ENCODE measurements at places on chromosomes 2 and 18.

DNA sequence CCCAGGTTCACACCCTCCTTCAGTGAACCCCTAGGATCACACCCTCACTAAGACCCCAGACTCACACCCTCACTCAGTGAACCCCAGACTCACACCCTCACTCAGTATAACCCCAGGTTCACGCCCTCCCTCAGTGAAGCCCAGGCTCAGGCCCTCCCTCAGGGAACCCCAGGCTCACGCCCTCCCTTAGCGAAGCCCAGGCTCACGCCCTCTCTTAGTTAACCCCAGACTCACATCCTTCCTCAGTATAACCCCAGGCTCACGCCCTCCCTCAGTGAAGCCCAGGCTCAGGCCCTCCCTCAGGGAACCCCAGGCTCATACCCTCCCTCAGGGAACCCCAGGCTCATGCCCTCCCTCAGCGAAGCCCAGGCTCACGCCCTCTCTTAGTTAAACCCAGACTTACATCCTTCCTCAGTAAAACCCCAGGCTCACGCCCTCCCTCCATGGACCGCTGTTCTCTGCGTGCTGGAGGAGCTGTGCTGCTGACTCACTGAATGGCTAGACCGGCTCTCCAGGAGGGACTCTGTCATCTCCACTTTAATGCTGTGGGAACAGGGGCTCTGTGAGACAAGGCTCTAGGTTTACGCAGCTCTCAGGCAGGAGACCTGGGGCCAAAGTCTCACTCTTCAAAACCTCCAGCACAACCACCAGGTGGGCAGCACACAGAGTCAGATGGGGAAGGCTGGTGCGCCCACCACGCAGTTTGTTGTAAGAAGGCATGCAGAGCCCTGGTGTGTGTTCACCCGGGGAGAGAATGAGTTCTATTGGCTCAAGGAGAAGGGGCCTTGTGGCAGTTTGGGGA, 506.9 kb upstream of the MYT1L start:
- DNase-seq = no peak

DNA sequence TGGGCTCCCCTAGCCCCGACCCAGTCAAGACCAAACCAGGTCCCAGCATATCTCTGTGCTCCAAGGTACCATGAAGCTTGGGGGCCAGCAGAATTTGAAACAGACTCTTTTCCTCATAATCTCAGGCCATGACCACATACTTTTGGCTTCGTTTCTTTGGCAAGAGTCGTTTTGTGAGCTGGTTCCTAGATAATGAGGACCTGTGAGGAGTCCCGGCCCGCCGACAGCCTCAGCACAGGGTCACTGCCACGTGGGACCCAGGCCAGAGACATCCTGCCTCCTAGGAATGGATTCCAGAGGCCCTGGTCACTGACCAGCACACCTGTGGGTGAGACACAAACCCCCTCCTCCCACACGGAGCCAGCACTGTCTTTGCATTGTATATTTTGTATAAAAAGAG, 73.5 kb downstream of the VAPA start:
- no peak for DNase-seq

DNA sequence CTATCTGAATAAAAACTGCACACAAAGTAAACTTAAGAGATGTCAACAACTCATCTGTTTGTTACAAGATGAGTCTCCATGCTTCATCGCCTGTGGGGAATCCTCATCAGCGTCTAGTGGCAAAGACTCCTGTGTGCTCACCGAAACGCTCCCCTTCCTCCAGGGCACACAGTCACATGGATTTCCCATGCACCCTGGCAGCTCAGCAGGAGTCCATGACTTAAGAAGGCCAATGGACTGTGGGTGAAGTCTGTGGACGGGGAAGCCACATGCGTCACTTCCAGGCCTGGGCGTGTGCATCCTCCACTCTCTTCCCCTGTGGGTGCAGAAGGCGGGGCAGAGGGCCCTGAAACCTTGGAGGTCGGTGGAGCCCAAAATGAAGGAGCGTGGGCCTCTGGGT, 41.1 kb downstream of the ID2 start:
- no peak for DNase-seq

- no peak for DNase-seq
Observed at GRCh38 chr2:24432735-24433134, 58.3 kb upstream of the NCOA1 start.

DNA sequence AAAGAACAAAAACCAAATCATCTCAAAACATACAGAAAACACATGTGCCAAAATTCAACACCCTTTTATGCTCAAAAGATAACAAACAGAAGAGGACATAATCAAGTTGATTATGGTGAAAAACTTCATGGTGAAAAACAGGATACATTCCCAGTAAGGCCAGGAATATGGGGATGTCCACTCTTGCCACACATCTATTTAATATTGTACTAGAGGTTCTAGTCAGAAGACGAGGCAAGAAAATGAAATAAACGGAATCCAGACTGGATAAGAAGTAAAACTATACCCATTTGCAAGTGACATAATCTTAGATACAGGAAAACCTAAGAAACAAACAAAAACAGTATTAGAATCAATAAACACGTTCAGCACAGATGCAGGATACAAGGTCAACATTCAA, 40.8 kb downstream of the MAP3K2 start:
- DNase-seq = no peak

DNA sequence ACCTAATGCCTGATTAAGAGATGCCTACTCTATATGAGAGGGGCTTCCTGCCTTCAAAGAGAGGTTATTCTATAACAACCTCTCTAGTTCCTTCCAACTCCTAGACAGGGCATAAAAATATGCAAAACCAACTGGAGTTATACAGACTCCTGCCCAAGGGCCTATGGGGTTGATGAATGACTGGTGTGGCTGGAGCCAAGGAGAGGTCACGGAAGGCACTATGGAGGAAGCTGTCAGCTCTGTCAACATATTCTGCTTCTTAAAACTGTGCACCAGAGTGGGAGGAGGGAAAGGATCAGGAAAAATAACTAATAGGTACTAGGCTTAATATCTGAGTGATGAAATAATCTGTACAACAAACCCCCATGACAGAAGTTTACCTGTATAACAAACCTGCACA, 120.9 kb upstream of the CDC42EP3 start:
- DNase-seq = no peak

- peak; percentile 29 for DNase-seq
Observed at GRCh38 chr2:30026091-30027055, 105.0 kb upstream of the ALK start.

DNA sequence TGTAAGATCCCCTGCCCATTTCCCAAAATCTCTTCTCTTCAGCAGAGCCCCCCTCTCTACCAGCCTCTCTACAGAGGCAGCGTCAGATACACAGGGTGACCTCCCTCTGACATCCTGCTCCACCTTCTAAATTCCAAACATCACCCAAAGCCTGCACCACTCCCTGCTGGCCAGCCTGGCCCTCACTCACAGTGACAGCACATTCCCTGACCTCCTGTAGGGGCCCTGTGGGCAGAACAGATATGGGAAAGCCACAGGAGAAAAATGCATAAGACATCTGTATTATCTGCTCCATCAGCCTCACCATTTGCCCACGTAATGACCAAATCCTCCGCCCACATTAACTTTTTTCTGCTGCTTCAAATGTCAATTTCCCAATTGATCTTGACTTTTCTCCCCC, 40.6 kb downstream of the TRABD2A start:
- no peak for DNase-seq

GRCh38 chr18:6221602-6222014, 193.1 kb downstream of the L3MBTL4 start:
- DNase-seq = no peak

GRCh38 chr2:14722904-14723570, 90.5 kb downstream of the LRATD1 start:
- DNase-seq = no peak

GRCh38 chr18:25686960-25687500, 335.1 kb upstream of the ZNF521 start:
- no peak for DNase-seq

DNA sequence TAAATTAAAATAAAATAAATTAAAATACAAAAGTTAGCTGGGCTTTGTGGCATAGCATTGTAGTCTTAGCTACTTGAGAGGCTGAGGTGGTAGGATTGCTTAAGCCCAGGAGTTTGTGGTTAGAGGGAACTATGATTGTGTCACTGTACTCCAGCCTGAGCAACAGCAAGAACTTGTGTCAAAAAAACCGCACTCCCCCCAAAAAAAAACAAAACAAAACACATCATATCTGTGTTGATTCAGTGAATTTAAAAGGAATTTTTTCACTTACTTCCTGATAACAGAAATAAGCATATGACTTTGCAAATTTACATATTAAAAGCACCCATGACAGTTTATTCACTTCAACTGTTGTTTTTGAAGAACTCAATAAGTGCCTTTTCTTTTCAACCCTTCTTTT, 68.1 kb upstream of the PELI1 start:
- no peak for DNase-seq

GRCh38 chr2:133705287-133705686, 137.0 kb upstream of the NCKAP5 start:
- DNase-seq = no peak

GRCh38 chr18:22858121-22858520, 75.0 kb upstream of the RBBP8 start:
- no peak for DNase-seq

DNA sequence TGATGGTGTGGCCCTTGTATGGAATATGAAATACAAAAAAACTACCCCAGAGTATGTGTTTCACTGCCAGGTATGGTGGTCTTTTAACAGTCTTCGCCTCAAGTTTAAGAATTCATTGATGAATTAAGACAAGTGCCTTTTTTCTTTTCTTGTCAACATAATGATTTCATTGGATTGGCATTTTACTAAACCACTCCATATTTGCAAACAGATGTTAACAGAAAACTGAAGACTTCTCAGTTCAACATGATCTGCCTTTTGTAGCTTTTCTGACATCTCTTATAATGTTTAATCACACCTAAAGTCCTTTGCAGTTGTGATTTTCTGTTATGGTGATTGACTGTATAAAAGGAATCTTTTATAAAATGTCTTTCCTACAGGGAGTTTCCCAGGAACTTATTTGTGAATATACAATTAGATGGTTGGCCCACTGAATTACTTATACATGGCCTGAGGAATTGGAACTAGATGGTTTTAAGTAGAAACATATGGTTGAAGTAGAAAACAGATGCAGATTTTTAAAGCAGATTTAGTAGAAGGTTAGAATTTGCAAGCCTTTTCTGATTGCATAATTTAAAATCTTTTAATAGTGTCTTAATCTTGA, 39.7 kb downstream of the DYNC1I2 start:
- no peak for DNase-seq

DNA sequence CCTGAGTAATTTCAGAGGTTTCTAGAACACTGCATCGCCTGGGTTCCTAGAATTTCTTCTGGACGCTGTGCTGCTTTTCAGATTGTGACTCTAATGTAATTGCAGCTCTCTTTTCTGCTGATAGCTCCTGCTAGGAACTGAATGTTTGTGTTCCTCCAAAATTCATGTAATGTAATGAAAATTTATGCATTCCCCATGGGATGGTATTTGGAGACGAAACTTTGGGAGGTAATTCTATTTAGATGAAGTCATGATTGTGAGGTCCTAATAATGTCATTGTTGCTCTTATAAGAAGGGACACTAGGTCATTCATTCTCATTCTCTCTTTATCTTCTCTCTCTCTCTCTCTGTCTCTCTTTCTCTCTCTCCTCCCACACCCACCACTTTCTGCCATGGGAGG, 223.9 kb upstream of the DOK6 start:
- DNase-seq = no peak

DNA sequence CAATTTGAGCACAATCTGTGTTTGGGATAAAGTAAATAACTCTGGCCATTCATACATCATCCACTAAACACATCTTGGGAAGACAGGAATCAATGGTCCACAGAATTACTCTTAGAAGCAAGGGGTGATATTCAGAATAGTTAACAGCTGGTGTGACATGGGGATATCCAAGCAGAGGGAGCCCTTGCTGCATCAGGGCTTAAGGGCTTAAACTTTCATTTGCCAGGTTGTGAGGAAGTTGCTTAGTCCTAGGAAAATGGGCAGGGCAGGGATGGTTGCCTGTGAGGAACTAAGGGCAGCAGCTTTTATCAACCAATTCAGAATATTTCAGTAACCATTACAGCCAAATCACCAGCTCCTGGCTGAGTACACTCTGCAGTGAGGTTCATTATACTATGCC, 2.0 kb upstream of the ITGA6 start:
- DNase-seq = no peak

DNA sequence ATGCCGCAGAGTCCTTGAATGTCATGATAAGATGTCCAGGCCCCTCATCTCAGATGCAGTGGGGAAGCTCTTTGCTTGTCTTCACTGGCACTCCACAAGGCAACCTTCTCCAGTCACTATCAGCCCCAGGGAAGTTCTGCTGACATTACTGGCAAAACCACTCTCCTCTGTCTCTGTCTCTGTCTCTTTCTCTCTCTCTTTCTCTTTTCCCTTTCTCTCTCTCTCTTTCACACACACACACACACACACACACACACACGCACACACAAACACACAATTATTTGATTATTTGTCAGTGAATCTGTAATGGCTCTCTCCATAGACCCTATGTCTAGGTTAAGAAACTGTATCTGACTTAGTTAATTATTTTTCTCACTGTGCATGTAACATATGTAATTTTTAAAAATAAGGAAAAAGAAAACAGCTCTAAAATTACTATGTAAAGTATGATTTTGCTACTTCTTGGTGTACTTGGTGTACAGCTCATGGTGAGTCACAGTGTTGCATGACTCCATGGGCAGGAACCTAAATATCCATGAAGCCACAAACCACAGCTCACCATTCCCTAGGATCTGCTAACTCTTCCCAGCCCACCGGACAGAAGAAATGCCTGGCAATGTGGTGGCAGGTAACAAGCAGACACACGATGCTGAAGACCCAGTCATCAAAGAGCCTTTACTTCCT, 594.9 kb upstream of the ID2 start:
- no peak for DNase-seq

DNA sequence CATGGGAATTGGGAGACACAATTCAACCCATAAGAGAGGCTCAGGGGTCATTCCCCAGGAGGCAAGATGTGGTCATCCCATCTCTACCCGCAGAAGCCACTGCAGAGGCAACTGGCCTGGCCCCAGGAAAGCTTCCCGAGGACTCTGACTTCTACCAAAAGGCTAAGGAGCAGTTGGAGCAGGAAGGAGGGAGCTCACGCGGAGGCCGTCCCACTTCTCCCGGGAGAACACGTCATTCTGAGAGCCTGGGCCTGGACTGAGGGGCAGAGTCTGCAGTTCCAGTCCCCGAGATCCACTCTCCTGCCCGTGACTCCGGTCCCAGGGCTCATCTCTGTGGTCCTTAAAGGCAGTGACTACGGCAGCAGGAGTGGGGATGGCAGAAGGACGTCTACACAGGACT, 69.0 kb upstream of the TAF1B start:
- peak; percentile 32 for DNase-seq

DNA sequence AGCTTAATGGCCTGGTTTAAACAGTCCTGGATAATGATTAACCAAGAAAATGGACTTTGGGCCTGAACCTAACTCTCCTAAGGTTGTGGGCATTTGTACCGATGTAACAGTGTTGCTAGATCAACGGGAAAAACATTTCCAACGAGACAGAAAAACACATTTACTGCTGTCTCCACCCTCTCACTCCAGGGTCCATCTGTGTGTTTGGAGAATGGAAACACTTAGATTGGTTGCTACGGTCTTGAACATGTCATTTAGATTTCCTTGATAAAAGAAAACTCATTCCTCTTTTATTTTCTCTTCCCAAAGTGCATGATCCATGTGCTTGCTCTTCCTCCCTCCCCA, 88.0 kb downstream of the SOCS6 start:
- no peak for DNase-seq

GRCh38 chr2:8627692-8628085, 54.2 kb upstream of the ID2 start:
- DNase-seq = no peak

Measured in psoas muscle (tissue), 8 donors.